ENCODE measurements at places on chromosomes 6 and 20. TPM values are rescaled to one million over a fixed set of nuclear protein-coding genes. Genes with fewer than 3 reads are reported as not detected.

DNA sequence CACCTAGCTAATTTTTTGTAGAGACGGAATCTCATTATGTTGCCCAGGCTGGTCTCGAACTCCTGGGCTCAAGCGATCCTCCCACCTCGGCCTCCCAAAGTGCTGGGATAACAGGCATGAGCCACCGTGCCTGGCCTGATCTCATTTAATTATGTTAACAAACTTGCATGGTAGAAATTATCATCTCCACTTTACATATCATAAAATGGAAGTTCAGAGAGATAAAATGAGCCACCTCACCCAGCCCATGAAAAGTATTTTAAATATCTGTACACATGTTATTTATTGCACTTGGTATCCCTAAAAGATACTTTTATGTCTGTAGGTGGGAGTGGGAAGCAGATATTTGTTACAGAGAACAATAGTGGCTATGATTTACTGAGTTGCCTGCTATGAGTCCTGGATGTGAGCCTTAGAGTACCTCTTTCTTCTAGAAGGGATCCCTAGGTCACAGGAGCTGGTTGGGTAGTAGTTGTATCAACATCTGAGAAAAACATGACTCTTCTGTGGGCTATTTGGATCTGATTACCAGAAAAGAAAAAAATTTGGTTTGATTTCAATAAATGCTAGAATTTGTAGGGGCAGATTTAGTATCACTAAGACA, 52.4 kb upstream of the EIF2S2 start:
- H3K4me3 ChIP-seq, result no peak overlapping the region
- H3K36me3 ChIP-seq, result no peaks in the 10 kb centered on the region
- H3K27ac ChIP-seq, result no peak overlapping the region
- H3K4me1 ChIP-seq, result no peaks in the 10 kb centered on the region
- DNase-seq, result no peak
- H3K27me3 ChIP-seq, result no peaks in the 10 kb centered on the region

GRCh38 chr20:309841-310644, 12.7 kb downstream of the ZCCHC3 start:
- no peaks in the 10 kb centered on the region for H3K27me3 ChIP-seq
- H3K4me1 ChIP-seq, result peaks cover 16% of the 10 kb centered on the region
- peak overlapping the region; percentile 98 for H3K27ac ChIP-seq
- peak overlapping the region; percentile 78 for H3K4me3 ChIP-seq
- peak; percentile 99 for DNase-seq

- H3K4me3 ChIP-seq, result no peak overlapping the region
- peaks cover 6% of the 10 kb centered on the region for H3K4me1 ChIP-seq
- H3K27me3 ChIP-seq, result peaks cover 57% of the 10 kb centered on the region
- DNase-seq, result no peak
- no peaks in the 10 kb centered on the region for H3K36me3 ChIP-seq
Measured at GRCh38 chr6:17100806-17101205, 1.0 kb upstream of the STMND1 start.

DNA sequence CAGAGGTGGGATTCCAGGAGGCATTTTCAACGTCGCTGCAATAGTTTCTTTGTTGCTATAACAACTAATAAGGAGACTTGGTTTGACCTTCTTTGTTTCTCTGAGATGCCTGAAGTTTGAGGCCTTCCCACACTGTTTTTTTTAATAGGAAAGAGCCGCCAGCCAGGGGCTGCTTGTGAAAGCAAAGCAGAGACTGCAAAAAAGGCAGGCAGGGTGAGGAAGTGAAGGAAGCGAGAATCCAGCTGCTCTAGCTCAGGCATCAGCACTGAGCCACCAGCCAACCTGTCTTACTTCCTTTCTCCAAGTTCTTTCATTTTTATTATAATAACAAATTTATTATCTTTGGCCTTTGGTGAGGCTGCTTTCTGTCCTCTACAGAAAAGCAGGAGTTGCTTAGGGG, 179.1 kb downstream of the DOK5 start:
- no peak for DNase-seq
- no peak overlapping the region for H3K27ac ChIP-seq
- no peaks in the 10 kb centered on the region for H3K36me3 ChIP-seq
- no peak overlapping the region for H3K4me3 ChIP-seq

- H3K4me3 ChIP-seq, result no peak overlapping the region
- DNase-seq, result no peak
- no peaks in the 10 kb centered on the region for H3K36me3 ChIP-seq
- peaks cover 26% of the 10 kb centered on the region for H3K27me3 ChIP-seq
- H3K4me1 ChIP-seq, result peaks cover 28% of the 10 kb centered on the region
- no peak overlapping the region for H3K27ac ChIP-seq
Measured at GRCh38 chr6:106508834-106509233, 120.5 kb downstream of the RTN4IP1 start.

DNA sequence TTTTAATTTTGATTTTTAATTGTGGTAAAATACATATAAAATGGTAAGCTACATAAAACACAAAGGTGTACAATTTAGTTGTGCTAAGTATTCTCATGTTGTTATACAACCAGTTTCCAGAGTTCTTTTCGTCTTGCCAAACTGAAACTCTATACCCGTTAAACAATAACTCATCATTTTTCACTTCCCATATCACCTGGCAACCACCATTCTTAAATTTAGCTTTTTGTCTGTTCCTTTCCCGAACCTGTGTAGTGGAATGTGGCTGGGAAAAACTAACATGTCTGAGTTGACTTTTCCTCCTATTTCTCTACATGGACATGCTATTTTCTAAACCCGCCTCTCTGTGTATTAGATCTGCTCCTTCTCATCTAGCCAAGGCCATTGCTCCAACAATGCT, 27.6 kb downstream of the RPRD1B start:
- H3K4me1 ChIP-seq, result peaks cover 19% of the 10 kb centered on the region
- H3K27me3 ChIP-seq, result no peaks in the 10 kb centered on the region
- H3K4me3 ChIP-seq, result no peak overlapping the region

DNA sequence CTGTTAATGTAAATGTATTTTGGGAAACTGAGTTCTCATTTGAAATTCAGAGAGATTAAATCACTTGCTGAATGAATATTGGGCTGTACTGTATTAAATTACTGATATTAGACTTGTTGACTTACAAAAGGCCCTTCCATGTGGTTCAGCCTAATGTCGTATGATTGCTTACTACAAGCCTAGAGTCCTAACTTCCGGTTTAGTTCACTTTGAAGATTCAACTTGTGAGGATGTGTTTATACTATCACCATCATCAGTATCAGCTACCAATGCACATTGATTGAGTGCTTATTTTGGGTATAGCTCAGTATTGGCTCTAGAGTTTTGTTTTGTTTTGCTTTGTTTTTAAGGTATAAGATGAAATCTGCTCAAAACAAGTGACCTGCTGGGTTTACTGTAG, 48.3 kb downstream of the FAM217A start:
- peaks cover 16% of the 10 kb centered on the region for H3K36me3 ChIP-seq
- no peak overlapping the region for H3K27ac ChIP-seq
- no peaks in the 10 kb centered on the region for H3K27me3 ChIP-seq
- no peaks in the 10 kb centered on the region for H3K4me1 ChIP-seq
- no peak for DNase-seq

DNA sequence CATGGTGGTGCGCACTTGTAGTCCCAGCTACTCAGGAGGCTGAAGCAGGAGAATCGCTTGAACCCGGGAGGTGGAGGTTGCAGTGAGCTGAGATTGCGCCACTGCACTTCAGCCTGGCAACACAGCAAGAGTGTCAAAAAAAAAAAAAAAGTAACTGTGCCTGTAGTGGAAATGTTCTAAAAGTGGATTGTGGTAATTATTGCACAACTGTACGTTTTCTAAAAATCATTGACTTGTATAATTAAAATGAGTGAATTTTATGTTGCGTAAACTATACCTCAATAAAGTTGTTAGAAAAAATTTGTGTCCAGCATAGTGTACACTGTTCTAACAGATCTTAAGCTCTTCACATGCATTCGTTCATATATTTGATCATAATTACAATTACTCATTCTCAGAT, 5.5 kb downstream of the SEC23B start:
- peaks cover 4% of the 10 kb centered on the region for H3K4me1 ChIP-seq
- no peak overlapping the region for H3K4me3 ChIP-seq
- DNase-seq, result no peak
- no peak overlapping the region for H3K27ac ChIP-seq

- H3K4me1 ChIP-seq, result no peaks in the 10 kb centered on the region
- no peak overlapping the region for H3K4me3 ChIP-seq
- no peaks in the 10 kb centered on the region for H3K36me3 ChIP-seq
- DNase-seq, result peak; percentile 9
- H3K27me3 ChIP-seq, result no peaks in the 10 kb centered on the region
- H3K27ac ChIP-seq, result no peak overlapping the region
Measured at GRCh38 chr6:46539866-46540265, 48.6 kb upstream of the RCAN2 start.

DNA sequence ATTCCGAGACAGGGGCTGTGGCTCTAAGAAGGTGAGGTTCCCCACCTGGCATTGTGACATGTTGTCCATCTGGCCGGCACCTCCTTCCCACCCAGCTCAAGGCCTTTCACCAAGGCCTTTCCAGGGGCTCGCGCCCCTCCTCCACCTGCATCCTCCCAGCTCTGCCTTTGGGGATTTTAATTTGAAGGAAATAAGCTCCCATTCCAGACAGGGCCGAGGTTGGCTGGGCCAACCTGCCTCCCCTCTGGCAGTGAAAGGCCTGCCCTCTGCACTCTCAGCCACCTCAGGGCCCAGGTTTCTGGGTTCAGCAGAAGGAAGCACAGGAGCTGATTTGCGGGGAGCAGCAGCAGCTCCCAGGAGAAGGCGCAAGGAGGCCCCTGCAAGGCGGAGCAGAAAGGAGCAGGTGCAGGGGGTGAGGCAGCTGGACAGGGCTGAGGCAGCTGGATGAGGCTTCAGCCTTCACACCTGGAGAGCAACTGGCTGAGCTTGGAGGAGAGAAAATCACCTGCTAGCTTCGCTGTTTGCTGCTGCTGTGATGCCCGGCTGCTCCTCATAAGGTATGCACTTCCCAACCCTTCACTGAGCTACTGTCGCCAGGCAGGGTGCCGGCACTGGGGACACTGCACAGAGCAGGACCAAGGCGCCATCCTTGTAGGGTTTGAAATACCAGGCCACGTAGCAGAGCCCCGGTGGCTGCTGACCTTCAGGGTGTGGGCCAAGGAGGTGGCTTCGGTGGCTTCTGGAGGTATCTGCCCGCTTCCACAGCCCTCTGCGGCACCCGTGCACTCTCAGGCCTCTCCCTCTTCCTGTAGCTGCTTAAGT, 147.0 kb downstream of the SYNDIG1 start:
- no peaks in the 10 kb centered on the region for H3K4me1 ChIP-seq
- no peak overlapping the region for H3K4me3 ChIP-seq
- H3K27me3 ChIP-seq, result peaks cover 9% of the 10 kb centered on the region
- no peak overlapping the region for H3K27ac ChIP-seq
- H3K36me3 ChIP-seq, result no peaks in the 10 kb centered on the region

- H3K4me3 ChIP-seq, result no peak overlapping the region
- H3K36me3 ChIP-seq, result peaks cover 60% of the 10 kb centered on the region
- no peak overlapping the region for H3K27ac ChIP-seq
- H3K27me3 ChIP-seq, result no peaks in the 10 kb centered on the region
Measured at GRCh38 chr20:19996917-19997316, 20.2 kb upstream of the NAA20 start.

DNA sequence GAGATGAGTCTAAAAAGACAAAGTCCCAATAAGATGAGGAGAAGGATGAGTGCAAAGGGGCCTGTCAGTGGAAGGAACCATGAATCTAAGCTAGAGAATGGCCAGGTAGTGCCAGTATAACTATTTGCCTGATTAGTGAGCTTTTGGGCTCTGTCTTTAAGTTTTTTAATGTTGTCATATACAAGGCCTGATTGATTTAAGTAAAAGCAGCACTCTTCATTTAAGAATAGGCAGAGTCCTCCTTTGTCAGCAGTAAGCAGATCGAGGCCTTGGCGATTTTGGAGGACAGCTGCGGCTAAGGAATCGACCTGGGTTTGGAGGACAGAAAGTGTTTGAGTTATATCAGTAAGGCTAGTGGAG, 753.4 kb upstream of the ADGRB3 start:
- H3K27me3 ChIP-seq, result no peaks in the 10 kb centered on the region
- H3K36me3 ChIP-seq, result no peaks in the 10 kb centered on the region
- no peak overlapping the region for H3K4me3 ChIP-seq
- DNase-seq, result no peak

DNA sequence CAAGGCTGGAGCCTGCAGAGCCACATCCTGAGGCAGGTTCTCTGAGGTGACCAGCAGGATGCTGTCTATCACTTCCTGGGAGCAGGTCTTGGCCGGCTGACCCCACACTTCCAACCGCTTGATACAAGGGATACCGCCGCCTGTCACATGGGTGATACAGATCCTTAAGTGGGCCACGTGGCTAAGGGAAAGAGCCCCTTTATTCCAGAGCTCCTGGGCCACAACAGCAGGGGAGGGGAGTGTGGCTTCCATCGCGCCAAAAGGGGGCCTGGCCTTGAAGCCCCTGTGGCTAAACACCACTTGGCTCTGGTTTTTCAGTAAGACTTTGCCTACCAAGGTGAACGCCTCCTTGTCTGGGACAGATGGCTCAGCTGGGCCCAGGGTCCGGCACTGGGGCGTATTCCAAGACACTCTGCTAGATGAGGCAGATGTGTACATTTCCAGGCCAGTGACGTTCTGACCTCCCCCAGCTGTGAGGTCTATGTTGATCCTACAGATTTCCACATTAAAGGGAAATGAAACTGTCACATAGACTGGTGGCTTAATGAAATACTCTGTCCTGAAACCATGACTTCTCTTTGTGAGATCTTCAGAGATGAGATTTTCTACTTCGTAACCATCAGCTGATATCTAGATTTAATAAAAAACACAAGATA, 37.6 kb upstream of the AVP start:
- peaks cover 3% of the 10 kb centered on the region for H3K4me1 ChIP-seq
- peaks cover 24% of the 10 kb centered on the region for H3K36me3 ChIP-seq
- no peak overlapping the region for H3K27ac ChIP-seq
- no peak overlapping the region for H3K4me3 ChIP-seq
- no peak for DNase-seq

DNA sequence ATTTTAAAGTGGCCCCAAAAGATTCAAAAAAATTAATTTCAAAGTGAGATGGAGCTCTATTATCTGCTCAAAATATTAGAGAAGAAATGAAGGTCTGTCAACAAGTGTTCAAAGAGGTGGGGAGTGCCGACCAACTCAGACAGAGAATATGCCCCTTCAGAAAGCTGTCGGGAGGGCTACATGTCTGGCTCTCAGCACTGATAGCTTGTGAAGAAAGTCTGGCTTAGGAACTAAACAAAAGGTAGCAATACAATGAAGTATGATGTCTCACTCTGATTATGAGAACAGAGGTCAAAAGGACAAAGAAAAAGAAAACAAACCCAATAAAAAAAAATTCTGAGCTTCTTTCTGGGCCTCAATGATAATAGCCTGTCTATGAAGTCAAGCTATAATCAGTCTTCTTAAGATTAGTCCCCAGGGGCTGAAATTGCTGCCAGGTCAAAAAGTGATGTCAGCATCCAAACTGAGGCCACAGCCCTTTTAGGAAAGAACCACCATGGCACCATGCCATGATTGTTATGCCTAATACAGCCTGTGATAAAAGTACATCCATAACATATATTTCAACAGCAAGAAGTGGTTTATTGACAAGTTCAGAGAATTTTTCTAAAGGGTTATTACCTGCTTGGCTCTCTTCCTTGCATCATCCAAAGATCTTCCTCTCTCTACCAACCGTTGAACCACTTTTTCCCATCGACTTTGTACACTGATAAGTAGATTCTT, 150.9 kb downstream of the DST start:
- no peaks in the 10 kb centered on the region for H3K27me3 ChIP-seq
- H3K27ac ChIP-seq, result peak overlapping the region; percentile 7
- H3K36me3 ChIP-seq, result peaks cover 45% of the 10 kb centered on the region
- no peak overlapping the region for H3K4me3 ChIP-seq

GRCh38 chr6:160430203-160430602, 82.0 kb downstream of the SLC22A3 start:
- no peaks in the 10 kb centered on the region for H3K27me3 ChIP-seq
- no peak overlapping the region for H3K4me3 ChIP-seq
- DNase-seq, result no peak
- peaks cover 21% of the 10 kb centered on the region for H3K4me1 ChIP-seq

TP53RK gene
- 21.0 TPM for total RNA-seq

LY6G6C gene
- total RNA-seq, result not detected

PNPLA1 gene
- not detected for total RNA-seq

CNPY3 gene
- total RNA-seq, result 33.3 TPM

TRIM15 gene
- total RNA-seq, result not detected

PDE7B gene
- 25.3 TPM for total RNA-seq

SLC17A3 gene
- not detected for total RNA-seq

OPRM1 gene
- not detected for total RNA-seq
